Fibroblast of mammary gland (primary cell): ENCODE measurements at places on chromosomes 12 and 14.

DNA sequence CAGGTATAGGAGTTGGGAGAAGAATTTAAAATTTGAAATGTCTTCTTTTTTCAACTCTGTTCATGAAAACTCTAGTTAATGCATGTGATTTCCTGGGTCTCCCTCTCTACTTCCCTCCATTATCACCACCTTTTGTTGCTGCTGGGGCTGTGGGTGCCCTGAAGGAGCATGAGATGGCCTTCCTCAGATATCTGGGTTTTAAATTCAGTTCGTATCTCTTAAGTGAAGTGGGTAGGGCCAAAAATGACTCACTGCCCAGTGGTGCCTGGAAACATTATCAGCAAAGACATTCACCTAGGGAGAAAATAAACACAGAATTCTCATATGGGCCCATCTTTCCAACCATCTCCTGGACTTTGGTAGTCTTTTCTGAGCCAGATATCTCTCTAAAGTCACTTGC lies 234.9 kb upstream of the PLEKHG7 start:
- DNase-seq, result no peak

DNA sequence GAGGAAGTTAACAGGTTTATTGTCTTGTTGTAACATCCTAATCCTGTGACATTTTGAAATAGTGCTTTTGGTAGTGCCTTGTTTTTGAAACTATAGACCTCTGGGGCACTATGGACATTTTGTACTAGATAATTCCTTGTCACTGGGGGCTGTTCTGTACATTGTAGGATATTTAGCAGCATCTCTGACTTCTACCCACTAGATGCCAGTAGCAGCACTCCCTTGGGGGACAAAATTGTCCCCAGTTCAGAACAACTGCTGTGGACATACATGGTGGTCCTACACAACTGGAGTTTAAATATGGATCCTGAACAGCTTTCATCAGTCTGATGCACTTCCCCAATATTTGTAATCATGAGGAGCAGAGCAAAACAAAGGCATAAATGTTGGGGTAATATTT lies 264.7 kb downstream of the RAD51B start:
- peak; percentile 40 for DNase-seq

GRCh38 chr12:13390918-13391317 lies 194.4 kb downstream of the EMP1 start:
- no peak for DNase-seq

- no peak for DNase-seq
These were observed 35.9 kb upstream of the PWP1 start for GRCh38 chr12:107649661-107650061.

- DNase-seq, result peak; percentile 21
These were observed 242.4 kb downstream of the TMEM117 start for GRCh38 chr12:44078273-44078672.

DNA sequence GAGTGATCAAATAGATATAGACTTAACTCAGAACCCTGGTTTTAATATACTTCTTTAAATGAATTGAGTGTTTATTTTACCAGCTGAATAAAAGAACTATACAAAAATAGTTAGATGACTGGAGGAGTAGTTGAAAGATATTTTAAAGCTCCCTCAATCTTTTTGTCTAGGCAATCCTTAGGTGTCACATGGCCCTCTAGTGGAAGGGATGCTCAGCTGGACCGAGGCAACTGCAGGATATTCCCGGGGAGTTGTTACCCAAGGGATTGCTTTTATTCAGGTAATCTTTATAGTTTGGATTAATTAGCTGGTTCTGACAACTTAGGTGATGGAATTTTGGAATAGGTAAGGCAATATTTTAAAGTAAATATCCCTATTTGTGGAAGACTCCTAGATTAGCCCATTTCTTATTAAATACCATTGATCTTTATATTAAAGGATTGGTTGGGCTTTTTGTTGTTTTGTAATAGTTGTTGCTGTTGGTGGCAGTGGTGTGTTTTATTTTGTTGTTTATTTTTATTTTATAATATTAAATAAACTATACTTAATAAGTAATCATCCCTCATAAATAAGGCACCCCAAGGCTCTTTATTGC lies 57.1 kb downstream of the ZDHHC17 start:
- DNase-seq, result peak; percentile 40

- DNase-seq, result no peak
These were observed 561.4 kb downstream of the DIO2 start for GRCh38 chr14:79649856-79650255.

DNA sequence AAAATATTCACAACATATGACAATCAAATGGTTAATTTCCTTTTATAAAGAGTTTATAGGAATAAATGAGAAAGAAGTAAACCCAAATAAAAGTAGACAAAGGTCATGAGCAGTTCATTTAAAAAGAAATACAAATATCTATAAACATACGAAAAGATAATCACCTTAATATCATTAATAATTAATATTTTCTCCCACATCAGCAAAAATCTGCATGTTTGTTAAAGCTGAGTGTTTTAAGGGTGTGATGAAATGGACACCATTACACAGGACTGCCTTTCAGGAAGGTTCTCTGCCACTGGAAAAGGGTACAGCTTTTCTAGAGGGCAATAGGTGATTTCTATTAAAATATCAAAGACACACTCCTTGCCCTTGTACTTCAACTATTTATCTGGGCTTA lies 14.7 kb upstream of the DHRS4 start:
- no peak for DNase-seq

- peak; percentile 29 for DNase-seq
These were observed 5.6 kb downstream of the MIS18BP1 start for GRCh38 chr14:45247427-45247826.

DNA sequence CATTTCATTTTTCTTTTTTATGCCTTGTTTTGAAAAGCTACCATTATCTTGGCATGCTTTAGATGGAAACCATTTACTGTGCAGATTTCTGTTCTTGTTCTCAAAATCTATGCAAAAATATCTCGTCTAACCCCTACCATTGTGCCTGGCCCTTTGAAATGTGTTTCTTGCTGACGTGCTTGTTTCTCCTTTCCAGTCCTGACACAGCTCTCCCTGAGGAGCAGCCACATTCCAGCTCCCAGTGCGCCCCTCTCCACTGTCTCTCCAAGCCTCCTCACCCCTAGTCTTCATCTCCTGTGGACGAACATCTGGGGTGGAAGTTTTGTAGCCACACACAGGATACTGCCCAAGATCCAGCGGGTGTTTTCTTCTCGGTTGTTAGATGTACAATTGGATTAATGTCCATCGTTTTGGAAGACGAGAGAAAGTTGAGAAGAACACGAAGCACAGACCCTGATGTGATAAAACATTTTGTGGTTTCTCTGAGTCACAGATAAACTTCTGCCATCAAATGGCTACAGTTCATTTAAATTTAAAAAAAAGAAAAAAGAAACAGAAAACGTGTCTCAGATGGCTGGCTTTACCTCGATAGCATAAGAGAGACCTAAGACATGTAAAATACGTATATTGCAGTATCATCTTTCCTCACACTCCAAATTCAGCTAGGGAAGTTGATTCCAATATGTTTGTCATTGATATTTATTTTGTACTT lies 21.9 kb upstream of the FGD4 start:
- DNase-seq, result no peak

GRCh38 chr12:120257041-120257821 lies 8.3 kb downstream of the PXN start:
- peak; percentile 96 for DNase-seq

- no peak for DNase-seq
These were observed 183.1 kb downstream of the PHLDA1 start for GRCh38 chr12:75848431-75848925.

DNA sequence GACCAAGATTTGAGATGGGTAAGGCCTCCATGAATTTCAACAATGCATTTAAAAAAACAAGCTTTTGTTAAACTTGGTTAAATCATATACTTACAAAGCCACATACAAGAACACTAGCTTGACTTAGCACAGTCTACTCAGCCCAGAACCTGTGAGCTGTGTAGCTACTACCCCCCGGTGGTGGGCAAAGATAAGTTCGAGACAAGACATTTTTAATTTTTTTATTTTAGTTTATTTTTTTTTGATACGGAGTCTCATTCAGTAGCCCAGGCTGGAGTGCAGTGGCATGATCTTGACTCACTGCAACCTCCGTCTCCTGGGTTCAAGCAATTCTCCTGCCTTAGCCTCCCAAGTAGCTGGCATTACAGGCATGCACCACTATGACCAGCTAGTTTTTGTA lies 3.7 kb upstream of the NECAP1 start:
- DNase-seq, result peak; percentile 78

DNA sequence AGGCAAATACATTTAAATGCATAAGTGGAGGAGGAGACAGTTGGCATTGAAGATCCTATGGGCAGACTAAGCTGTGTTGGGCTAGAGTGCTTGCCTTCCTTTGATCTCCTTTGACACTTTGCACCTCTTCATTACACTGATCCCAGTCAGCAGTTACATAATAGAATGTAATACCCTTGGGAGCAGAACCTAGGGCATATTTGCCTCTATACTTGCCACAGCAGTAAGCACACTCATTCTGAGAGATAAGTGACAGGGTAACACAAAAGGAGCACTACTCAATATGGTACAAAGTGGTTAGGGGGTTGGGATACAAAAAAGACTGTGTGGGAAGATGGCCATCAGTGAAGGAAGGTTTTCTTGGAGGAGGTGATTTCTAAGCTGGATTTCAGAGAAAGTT lies 9.0 kb downstream of the MARS1 start:
- no peak for DNase-seq

- DNase-seq, result no peak
These were observed 43.9 kb downstream of the GIT2 start for GRCh38 chr12:109952160-109952858.

- DNase-seq, result no peak
These were observed 1.3 kb downstream of the CAMKK2 start for GRCh38 chr12:121295116-121295745.

DNA sequence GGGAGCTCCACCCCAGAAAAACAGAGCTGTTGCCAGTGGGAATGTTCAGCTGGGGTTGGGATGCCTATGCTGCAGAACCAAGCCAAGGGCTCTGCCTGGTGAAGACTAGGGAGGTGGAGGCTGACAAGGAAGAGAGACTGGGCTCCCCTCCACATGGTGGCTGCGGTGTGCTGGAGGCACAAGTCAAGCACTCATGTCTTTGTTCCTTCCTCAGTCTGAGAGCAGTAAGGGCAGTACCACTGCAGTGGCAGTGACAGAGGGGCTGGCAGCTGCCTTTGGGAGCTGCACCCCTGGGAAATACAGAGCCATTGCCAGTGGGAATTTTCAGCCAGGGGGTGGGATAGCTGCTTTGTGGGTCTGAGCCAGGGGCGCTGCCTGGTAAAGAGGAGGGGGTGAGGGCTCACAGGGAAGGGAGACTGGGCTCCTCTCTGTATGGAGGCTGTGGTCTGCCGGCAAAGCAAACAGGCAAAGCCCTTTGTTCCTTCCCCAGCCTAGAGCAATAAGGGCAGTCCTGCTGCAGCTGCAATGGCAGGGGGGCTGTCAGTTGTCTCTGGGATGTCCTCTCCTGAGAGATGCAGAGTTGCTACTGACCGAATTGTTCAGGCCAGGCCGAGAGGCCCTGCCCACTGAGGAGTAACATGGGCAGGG lies 255.9 kb downstream of the RAD51B start:
- DNase-seq, result no peak

DNA sequence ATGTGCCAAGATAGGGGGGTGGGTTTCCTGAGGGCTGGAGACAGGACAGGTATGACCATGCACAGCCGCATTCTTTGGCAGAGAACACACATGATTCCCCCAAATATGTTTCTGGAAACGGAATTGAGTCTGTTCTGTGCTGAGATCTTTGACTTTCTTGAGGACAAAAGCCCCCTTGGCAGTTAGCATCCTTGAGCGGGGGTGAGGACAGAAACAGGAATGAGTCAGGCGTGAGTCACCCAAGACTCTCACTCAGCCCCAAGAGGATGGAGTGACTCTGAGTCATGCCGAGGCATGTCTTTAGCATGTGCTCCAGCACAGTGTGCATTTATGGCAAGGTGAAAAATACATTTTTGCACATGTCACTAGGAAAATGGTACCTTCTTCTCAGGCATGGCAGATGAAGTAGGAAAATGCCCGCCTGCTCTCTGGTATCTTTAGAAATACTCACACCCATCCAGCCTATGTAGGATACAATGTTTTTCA lies 52.1 kb downstream of the DAD1 start:
- DNase-seq, result peak; percentile 98

DNA sequence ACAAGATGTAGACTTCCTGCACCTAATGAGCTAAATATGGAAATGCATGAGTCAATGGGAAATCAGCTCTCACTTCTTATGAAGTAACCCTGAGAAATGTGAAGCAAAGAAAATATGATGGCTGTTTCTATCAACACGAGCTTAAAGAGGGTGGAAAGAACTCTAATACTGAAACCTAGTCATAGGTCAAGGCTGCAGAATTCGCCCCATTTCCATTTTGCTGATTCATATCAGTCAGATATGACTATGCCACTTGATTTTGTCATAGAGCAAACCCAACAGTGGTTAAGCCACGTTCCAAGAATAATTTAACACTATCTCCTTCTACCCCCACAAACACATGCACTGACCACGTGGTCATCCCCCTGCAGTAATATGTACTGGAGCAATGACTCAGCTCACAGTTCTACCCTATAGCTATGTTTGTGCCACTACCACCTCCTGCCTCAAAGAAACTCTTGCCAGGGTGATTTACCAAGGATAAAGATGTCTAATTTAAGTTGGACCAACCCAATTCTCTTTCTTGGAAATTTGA lies 157.5 kb downstream of the TMTC3 start:
- DNase-seq, result peak; percentile 99

- no peak for DNase-seq
These were observed 32.4 kb upstream of the PLEK2 start for GRCh38 chr14:67444395-67444794.

GRCh38 chr12:108581311-108582227 lies 16.3 kb downstream of the TMEM119 start:
- no peak for DNase-seq

DNA sequence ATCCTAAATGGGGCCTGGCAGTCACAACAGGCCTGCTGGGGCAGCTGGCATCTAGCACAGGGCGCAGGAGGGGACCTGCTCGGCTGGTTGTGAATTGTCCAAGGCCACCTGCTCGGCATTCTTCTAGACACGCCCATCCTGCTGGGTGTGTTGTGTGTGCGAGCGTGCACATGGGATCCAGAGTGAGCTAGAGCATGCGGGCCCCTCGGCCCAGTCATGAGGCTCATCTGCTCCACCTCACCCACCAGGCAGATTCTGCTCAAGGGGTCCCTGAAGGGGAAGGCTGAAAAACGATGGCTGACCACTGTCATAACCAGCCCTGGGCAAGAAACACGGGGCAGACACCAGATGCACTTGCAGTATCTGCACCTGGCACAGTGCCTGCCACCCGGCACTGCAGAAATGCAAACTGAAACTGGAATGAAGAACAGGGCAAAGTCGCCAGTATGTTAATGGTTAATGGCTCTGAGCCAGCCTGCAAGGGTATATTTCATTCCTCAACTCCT lies 31.8 kb downstream of the MAX start:
- no peak for DNase-seq

DNA sequence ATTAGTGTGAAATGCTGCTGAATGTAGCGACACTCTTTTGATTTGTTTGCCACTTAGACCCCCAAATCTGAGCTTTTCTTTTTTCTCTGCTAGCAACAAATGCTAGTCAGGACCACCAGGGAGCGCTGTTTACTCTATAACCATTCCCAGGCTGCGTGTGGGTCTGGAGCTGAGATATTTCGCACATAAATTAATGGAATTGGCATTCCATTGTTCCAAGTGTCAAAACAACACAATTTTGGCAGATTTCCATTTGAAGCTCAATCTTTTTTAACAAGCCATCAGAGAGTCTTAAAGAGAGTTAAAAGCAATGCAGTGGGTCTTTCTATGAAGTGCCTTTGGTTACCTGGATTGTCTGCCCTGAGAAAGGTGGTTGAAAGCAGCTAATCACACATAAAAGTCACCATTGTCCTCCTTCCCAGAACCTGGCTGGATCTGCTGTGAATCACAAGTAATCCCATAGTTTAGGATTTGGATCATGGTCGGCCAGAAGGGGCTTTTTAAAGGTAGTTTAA lies 7.4 kb upstream of the TMEM132C start:
- DNase-seq, result peak; percentile 21

- no peak for DNase-seq
These were observed 169.1 kb downstream of the RBM19 start for GRCh38 chr12:113796852-113797534.
